B cell (primary cell): ENCODE measurements at places on chromosomes 11 and 22. TPM values are rescaled to one million over a fixed set of nuclear protein-coding genes. Genes with fewer than 3 reads are reported as not detected.

OR2AG2 gene
- not detected in 2 replicates for polyA plus RNA-seq

DYNC2H1 gene
- 0.71 and 0.92 TPM in 2 replicates for polyA plus RNA-seq

ISX gene
- not detected in 2 replicates for polyA plus RNA-seq

BARX2 gene
- not detected in 2 replicates for polyA plus RNA-seq

LMO2 gene
- polyA plus RNA-seq = 10.7 and 11.6 TPM in 2 replicates

SOX10 gene
- polyA plus RNA-seq = not detected in 2 replicates

SLC22A8 gene
- not detected in 2 replicates for polyA plus RNA-seq

SAA2 gene
- polyA plus RNA-seq = not detected in 2 replicates

TRIM49 gene
- polyA plus RNA-seq = not detected in 2 replicates

GRCh38 chr11:130710497-130711012 lies 205.7 kb downstream of the SNX19 start:
- no peak for DNase-seq

- DNase-seq = no peak
Measured at GRCh38 chr22:24302591-24302990, 32.0 kb downstream of the SPECC1L start.

DNA sequence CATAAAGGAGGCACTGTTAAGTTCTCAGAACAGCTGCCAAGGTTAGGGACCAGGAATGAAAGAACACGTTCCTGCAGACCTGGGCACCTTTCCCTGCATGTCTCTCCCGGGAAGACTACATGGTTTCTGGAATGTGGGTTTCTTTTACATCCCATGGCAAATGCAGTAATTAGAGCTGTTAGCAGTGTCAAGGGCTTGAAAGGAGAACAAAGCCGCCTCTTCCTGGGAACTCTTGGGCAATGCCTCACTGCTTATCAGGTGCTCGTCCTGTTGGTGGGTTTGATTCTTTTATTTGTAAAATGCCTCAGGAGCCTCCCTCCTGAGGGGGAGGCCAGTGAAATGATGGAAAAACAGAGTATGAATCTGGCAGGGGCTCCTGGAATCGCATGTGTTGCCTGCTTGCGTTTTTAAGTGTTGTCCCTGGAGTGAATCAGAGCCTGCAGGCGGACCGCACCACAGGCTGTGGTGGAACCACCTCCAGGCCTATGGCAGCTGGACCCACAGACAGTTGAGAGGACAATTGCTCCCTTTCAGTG lies 723 bp upstream of the C22orf31 start:
- no peak for DNase-seq

GRCh38 chr11:1942558-1943260 lies 4.4 kb upstream of the MRPL23 start:
- DNase-seq = no peak

DNA sequence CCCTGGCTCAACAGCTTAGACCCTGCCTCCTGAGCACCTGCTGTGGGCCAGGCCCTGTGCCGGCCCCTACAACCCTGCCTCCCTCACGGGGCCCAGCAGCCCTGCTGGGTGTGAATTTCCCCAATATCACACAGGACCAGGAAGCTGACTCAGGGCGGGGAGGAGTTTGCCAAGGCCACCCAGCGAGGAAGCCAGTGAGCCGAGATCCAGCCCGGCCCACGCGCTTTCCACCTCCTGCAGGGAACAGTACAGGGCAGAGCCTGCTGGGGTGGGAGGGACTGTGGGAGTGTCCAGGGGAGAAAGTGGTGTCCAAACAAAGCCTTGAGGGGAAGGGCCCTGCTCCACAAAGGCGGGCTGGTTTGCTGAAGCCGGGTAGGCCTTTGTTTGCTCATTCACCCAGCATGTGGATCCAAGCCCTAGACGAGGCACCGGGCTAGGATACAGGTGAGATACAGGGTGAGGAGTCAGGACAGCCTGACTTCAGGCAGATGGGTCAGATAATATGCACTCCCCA lies 26.8 kb downstream of the RPL3 start:
- DNase-seq = no peak

GRCh38 chr22:36419177-36419911 lies 31.6 kb upstream of the MYH9 start:
- no peak for DNase-seq

- no peak for DNase-seq
Measured at GRCh38 chr11:36034551-36035331, 90.9 kb downstream of the LDLRAD3 start.

DNA sequence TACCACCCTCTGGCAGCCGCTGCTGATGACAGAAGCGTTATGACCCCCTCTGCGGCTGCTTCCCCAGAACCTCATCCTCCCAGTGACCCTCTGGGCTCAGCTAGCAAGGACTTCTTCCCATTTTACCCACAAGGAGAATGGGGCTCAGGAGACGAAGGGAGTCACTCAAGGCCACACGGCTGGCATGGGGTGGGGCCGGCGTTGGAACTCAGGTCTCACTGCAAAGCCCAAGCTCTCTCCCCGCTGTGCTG lies 16.8 kb upstream of the SUN2 start:
- DNase-seq = no peak

- no peak for DNase-seq
Measured at GRCh38 chr22:26785932-26786331, 128.5 kb downstream of the MIAT start.

DNA sequence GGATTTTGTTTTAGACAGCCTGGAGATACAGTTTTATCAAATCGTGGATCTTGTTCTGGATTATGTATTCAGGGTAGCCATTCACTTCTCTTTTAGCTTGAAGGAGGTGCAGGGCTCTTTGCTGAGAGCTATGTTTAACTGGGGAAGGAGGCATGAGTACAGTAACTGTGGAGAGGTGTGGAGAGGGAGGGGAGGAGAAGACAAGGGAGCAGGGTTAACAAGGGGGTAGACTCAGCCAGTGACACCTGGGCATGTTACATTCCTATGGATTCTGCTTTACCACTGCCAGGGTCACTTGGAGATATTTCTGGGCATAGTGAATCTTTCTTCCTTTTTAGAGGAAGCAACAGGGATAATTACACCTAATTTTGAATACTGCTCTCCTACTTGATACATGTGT lies 536.0 kb downstream of the TMEM135 start:
- no peak for DNase-seq

- no peak for DNase-seq
Measured at GRCh38 chr11:93051186-93051585, 81.7 kb downstream of the MTNR1B start.

GRCh38 chr11:95688015-95688414 lies 101.6 kb downstream of the FAM76B start:
- DNase-seq = no peak

GRCh38 chr11:116955949-116956348 lies 118.5 kb upstream of the APOA1 start:
- DNase-seq = no peak

DNA sequence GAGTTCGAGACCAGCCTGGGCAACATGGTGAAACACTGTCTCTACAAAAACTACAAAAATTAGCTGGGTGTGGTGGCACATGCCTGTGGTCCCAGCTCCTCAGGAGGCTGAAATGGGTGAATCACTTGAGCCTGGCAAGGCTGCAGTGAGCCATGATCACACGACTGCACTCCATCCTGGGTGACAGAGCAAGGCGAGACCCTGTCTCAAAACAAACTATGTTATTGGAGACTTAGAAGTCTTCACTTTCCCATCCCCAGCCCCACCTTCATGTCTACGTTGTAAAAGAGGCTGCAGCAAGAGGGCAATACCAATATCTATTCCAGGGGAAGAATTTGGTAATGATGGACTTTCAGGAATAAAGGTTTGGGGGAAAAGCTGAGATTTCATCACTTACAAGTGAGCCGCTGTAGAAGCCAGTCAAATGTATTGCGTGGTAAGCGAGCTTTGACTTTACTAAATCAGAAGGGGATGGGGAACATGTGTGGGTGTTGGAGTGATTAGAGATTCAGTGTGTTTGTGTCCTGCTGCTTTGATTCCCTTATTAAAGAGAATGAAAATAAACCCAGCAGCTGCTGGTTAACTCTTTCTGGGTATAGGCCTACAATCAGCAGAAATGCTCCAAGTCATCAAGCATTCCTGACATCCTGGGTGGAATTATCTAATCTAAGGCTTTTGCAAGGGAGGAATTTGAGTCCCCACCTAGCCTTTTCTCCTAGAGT lies 53.7 kb downstream of the UBASH3B start:
- DNase-seq = no peak

GRCh38 chr11:92436034-92436920 lies 211.7 kb downstream of the FAT3 start:
- no peak for DNase-seq

- DNase-seq = no peak
Measured at GRCh38 chr11:75635066-75635862, 33.6 kb downstream of the MAP6 start.

DNA sequence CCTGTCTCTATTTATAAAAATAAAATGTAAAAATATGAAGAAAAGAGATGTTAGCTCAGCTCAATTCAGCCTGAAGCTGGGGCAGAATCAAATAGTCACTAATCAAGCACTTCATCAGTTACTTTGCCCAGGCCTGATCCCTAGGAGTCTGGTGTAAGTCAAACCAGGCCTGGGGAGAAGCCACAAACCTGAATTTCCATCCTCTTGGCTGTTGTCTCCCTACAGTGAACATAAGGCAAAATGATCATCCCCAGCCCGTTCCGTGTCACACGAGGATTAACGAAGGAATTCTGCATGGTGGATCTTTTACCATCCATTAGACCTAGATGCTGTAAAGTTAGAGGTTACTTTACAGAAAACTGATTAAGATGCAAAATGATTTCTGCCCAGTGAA lies 6.5 kb upstream of the NAALADL1 start:
- DNase-seq = no peak

DNA sequence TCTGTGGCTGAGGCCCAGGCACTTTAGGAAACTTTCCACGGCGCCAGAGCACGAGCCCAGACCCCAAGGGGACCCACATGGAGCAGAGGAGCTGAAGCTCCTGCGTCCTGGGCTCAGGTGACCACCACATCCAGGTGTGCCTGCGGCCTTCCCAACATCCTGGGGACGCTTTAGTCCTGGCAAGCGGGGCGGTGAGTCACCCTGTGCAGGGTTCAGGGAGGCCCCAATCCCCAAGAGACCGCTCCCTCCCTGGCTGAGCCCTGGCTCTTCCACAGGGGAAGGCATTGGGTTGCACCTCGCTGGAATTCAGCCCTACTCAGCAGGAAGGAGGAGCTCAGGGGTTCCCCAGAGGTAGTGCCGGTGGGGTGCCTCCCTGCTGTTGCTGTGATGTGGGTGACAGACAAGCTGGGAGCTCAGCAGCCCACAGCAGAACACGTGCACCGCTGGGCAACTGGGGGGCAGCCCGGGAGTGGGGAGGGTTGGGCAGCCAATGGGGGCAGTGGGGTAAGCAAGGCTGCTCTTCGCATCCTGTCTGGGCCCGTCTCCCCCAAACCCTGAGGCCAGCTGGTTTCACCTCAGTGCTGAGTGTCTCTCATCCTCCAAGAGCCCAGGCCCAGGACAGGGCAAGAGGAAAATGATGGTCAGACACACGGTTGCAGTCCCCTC lies 802.8 kb downstream of the BRD1 start:
- no peak for DNase-seq

DNA sequence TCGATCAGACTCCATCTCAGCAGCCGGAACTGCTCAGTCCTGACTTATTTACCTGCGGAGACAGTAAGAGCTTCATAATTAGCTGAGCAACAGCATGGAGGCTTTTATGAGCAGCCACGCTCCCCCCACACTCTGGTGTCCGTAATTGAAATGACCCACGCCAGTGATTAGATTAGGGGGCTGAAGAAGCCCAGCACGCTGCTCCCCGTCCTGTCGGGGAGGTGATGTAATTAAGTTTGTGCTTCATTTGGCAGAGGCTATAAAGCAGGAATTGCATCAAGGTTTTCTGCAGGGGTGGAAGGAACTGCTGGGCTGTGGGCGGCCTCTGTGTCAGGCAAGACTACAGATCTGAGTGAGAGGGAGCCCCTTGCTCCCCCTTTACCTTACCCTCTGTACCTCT lies 22.8 kb upstream of the HTR3A start:
- no peak for DNase-seq

DNA sequence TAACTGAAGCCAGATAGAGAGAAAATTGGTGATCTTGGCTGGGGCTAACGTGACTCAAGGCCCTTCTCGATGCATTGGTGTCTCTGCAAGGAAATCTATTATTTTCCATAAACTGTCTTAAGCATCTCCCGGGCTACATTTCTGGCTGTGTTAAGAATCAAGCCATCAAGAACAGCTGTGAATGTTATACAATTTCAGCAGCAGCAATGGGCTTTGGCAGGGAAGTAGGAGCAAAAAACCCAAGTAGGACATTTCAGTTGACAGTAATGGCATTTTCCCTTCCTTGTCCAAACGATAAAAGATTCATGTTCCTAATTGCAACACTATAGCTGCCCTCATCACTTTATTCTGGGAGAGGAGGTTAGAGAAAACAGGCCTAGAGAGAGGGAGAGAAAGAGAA lies 335.0 kb downstream of the CADM1 start:
- DNase-seq = no peak

GRCh38 chr22:46588279-46589140 lies 31.7 kb upstream of the GRAMD4 start:
- peak; percentile 54 for DNase-seq

GRCh38 chr11:76119779-76120178 lies 86.5 kb downstream of the WNT11 start:
- DNase-seq = no peak

GRCh38 chr11:113533425-113533698 lies 58.2 kb upstream of the DRD2 start:
- DNase-seq = no peak
